T-helper 2 cell (primary cell): ENCODE measurements at places on chromosomes 6 and 20.

GRCh38 chr20:4813863-4814695 lies 92.4 kb downstream of the PRND start:
- peak; percentile 90 for DNase-seq

- DNase-seq: no peak
Observed at GRCh38 chr6:30152016-30152673, 8.9 kb downstream of the TRIM10 start.

DNA sequence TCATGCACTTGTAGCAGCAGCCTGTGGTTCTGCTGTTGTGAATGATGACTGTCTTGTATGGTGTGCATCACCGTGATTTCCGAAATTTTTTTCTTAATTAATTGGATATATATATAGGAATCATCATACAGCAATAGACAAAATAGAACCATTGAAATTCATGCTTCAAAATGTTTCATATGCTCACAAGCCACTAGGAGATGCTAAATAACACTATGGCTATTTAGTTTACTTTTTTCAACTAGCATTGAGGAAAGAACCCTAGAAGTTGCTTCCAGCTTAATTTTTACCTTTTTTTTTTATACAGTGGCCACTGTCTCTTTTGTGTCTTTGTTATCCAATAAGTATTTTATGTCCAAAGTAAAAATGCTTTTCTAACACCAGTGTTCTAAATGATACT lies 485.4 kb downstream of the CDKAL1 start:
- no peak for DNase-seq

GRCh38 chr6:168554472-168554871 lies 113.5 kb downstream of the SMOC2 start:
- DNase-seq: no peak

- no peak for DNase-seq
Observed at GRCh38 chr6:36244641-36245280, 25.1 kb upstream of the PNPLA1 start.

DNA sequence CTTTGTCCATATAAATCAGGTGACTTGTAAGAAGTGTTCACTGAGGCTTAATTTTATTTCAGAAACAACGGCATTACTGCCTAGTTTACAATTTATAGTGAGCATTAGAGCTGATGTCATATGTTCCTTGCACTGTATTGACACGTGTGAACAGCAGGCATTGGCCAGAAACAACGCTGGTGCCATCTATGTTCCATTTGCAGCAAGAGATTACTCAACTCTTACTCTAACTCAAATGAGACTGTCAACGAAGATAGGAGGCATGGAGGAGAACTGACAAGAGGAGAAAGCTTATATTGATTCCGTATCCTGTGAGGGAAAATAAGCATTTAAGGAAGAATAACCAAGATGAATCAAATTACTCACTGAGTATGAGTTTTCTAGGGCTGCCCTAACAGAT lies 48.4 kb downstream of the MTFR2 start:
- DNase-seq: peak; percentile 18

- DNase-seq: no peak
Observed at GRCh38 chr6:5752391-5752680, 254.4 kb downstream of the NRN1 start.

DNA sequence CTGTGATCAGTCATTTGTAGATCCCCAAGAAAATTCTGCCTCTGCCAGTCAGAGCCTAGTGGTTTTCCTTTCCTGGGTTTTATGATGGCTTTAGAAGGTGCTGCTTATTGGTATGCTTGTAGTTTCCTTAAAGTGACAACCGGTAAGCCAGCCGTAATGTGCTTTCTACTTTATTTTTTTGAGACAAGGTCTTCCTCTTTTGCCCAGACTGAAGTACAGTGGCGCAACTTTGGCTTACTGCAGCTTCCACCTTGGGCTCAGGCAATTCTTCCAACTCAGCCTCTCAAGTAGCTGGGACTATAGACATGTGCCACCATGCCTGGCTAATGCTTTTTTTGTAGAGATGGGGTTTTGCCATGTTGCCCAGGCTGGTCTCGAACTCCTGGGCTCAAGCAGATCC lies 23.5 kb downstream of the MCM8 start:
- no peak for DNase-seq

DNA sequence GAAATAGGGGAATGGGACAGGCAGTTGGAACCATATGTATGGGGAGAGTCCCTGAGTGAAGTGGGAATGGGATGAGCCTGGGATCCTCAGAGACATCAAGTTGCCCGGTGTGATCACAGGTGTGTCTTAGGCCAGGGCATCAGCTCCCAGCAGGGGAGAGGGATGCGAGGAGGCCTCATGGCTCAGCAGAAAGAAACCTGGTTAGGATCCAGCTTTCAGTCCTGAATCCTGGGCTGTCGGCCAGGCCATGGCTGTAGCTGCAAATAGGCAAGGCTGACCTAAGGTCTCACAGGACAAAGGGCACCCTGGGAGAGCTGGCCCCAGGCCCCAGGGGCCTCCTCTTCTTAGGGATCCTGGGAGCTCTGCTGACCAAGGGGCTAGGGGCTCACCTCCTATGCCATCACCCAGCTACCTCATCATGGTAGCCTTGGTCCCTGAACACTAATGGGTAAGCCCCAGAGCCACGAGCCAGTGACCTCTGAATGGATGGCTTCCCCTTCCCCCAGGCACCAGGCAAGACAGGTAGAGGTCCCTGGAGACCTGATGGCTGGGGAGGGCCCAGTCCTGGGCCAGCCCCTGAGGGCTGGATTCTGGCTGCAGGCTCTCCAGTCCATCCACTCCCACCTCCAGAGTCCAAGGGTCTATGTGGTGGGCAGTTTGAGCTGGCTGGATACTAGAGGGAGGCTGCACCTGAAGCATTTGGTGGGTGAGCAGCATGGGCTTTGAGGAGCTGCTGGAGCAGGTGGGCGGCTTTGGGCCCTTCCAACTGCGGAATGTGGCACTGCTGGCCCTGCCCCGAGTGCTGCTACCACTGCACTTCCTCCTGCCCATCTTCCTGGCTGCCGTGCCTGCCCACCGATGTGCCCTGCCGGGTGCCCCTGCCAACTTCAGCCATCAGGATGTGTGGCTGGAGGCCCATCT lies at the start of gene SLC22A7:
Gene SLC22A7, plus strand, starts transcription at position 617 of the 921 bp plus-strand sequence. Its CDS starts 99 bp downstream, at position 716.
- no peak for DNase-seq

- DNase-seq: no peak
Observed at GRCh38 chr6:42025066-42025844, 25.1 kb upstream of the TAF8 start.

DNA sequence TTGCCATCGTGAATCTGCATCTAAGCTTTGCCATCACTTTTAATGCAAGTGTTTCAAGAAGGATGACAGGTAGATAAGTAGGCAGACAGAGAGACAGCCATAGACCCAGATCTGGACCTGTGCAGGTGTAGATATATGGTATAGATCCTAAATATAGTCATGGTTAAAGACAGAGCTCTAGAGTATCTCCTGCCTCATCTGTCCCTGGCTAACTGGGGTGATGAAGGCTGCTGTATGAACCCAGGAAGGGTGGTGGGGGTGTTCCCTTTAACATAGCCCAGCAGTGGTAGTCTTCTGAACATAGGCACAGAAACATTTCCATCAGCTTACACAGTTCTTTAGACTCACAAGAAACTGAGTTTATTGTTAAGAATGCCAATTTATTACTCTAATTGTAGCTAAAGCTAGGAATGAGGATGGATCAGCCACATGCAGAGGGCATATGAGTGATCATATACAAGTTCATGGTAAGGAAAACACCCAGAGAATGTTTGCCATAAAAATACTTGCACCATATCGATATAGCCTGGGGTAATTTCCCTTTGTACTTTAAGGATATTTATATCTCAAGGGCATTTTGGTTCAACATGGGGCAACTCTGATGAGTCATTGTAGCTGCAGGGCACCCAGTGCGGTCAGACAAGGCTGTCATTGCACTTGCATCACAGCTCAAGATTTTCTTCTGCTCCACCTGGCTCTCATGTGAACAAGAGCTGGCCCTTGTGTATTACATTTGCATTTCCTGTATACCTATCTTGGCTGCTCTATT lies 587.2 kb downstream of the EPM2A start:
- no peak for DNase-seq

DNA sequence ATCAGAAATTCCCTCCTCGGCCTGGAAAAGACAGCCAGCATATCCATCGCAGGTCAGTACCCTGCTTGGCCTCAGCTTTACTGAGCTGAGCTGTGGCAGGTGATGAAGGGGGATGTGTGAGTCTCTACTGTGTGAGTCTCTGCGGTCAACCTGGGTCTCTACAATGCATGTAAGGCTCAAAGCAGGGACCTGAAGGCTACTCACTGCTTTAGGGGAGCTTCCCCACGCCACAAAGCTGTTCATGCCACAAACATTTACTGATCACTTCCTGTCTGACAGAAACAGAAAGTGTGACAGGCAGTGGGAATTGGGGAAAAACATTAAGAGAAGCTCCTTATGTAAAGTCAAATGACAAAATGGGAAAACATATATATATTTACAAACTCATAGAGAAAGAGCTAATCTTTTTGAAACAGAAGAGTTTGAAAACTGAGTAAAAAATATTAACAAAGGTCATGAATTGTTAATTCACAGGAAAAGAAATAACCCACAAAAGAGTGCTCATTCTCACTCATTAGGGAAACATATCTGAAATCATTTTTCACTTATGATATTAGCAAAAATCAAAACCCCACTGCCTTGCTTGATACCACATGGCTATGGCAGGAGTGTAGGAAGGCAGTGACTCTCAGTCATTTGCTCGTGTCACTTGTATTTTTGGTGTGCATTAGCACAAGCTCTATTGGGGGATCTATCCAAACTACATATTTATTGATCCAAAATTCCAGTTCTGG lies 5.8 kb downstream of the BTN3A3 start:
- DNase-seq: peak; percentile 23

GRCh38 chr20:18048176-18048575 lies 9.5 kb downstream of the OVOL2 start:
- DNase-seq: no peak

DNA sequence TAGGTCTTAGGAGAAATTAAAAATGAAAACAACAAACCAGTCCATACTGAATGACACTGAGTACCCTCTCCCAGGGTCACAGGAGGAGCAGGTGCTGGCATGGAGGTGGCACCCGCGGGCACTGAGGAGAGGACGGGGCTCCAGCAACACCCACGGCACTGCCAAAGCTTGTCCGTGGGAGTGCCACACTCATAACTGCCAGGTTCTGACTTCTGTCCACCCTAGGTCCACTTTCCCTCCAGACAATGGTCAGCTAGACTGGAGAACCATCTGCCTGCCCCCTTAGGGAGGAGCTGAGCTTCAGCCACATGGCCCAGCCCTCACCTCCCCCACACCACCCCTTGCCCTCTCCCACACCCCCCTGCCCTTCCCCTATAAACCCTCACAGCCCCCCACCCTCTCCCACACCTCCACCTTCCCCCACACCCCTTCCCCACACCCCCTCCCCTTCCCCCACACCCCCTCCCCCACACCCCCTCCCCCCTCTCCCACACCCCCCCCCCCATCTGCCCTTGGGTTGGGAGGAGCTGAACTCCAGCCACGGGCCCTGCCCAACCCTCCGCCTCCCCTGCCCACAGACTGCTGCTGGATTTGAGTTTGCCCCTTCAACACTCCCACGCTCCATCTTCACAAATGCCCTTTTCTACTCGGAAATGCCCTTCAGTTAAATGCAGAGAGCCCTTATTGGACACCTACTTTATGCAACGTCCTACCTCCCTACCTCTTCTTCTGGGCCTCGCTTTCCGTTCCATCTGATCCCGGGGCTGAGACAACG lies 129.6 kb downstream of the TAF4 start:
- DNase-seq: no peak

- DNase-seq: no peak
Observed at GRCh38 chr6:75842191-75842590, 93.2 kb downstream of the MYO6 start.

DNA sequence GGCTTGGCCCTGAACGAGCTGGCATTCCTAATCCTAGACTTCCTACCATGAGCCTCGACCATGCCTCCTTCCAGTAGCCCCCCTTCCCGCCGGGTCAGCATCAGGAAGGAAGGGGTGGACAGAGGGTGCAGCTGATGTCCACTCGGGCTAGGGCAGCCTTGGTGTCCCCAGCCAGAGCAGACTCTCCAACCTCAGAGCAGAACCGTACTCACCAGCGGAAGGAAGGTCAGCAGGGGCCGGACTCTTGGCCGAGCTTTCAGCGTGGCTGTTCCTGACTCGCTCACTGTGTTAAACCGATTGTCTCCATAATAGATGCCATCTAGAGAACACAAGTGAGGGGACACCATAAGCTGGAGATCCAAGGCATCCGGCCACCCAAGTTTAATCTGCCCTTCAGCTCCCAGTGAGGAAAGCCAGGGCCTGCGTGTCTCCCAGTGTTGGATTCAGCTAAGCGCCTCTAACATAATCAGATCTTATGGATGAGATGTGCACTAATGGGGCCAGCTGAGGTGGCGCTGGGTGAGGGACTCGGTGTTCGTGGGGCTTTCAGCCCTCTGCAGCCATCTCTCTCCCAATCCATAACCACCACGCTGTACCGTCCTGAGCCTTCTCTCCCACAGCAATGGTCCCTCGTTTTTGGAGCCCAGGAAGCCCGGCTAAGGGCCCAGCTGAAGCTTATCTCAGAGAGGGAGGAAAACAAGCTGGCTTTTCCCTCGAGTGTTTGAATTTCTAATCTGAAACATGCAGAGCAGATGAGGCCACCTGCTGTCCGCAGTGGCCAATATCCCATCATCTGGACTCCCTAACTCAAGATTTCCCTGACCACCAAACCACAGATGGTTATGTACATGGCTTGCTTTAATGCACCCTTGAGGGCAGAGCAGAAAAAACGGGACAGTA lies 13.7 kb downstream of the C6orf132 start:
- DNase-seq: no peak

DNA sequence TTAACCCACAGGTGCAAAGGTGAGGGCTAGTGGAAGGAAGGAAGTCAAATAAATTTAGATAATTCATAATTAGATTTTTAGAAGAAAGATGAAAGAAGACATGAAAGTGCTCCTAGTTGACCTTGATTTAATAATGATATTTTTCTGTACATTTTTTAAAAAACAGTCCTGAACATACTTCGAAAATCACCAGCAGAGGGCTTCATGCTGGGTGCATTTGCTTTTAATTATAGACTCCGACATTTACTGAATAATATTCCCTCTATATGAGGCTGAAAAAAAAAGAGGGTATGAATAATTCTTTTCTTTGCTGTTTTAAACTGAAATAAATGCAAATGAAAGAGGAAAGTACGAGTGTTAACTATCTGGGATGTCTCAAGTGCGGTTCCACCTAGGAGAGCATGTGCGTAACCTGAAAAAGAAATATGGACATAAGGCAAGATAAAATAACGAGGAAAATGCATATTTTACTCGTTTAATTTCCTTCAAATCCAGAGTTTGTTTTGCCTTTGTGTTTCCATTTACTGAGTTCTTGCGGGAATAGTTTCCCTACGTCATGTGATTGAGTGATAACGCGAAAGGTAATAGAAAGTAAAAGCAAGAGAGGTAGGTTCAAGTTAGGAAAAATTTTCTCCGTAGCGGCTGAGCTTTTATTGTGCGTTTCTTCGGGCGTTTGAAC lies 3.1 kb upstream of the TFAP2B start:
- no peak for DNase-seq
